ENCODE measurements at places on chromosomes 1 and 21.

- DNase-seq = no peak
Observed at GRCh38 chr1:226881515-226882185, 11.2 kb downstream of the PSEN2 start.

DNA sequence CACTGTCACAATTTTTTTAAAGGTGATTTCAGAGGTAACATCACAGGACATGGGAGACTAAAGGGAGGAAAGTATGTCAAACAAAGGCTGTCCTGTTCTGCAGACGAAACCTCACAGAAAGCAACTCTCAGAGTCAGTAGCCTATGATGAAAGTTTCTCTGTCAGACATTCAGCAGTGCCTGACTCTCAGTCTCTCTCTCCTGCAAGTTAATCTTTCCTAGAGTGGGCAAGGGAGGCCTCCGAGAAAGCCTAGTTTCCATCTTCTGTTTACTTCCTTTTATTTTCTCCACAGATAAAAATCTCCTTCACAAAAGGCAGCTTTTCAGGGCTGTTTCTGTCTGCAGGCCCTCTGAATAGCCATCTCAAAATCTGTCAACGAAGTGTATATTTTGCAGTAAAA lies 24.9 kb upstream of the FMO2 start:
- DNase-seq = no peak

GRCh38 chr1:60130703-60131102 lies 57.1 kb upstream of the C1orf87 start:
- no peak for DNase-seq

GRCh38 chr1:228021355-228022030 lies 14.7 kb downstream of the WNT3A start:
- no peak for DNase-seq

GRCh38 chr21:22585558-22585957 lies 1587.3 kb downstream of the NCAM2 start:
- no peak for DNase-seq

DNA sequence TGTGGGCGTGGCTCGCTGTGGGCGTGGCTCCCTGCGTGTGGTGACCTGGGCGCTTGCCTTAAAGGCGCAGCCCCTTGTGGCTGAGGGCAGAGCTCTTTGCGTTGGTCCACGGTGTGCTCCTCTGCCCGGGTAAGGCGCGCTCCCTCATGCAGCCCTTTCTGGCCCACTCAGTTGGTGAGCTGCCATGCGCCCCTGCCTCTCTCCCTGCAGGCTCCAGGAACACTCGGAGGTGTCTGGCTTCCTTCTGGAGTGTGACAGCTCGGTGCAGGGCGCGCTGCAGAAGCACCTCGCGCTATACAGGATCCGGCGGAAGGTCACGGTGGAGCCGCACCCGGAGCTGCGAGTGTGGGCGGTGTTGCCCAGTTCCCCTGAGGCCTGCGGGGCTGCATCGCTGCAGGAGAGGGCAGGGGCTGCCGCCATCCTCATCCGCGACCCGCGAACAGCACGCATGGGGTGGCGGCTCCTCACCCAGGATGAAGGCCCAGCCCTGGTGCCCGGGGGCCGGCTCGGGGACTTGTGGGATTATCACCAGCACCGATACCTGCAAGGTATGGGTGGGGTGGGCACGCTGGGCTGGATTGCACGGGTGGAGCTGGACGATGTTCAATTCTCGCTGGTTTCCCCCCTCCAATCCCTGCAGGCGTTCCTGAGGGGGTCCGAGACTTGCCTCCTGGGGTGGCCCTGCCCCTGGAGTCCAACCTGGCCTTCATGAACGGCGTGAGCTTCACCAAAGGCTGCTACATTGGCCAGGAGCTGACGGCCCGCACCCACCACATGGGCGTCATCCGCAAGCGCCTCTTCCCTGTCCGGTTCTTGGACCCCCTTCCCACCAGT lies 9.1 kb downstream of the IBA57 start:
- DNase-seq = no peak

- no peak for DNase-seq
Observed at GRCh38 chr1:67348586-67349252, 41.0 kb downstream of the IL12RB2 start.

DNA sequence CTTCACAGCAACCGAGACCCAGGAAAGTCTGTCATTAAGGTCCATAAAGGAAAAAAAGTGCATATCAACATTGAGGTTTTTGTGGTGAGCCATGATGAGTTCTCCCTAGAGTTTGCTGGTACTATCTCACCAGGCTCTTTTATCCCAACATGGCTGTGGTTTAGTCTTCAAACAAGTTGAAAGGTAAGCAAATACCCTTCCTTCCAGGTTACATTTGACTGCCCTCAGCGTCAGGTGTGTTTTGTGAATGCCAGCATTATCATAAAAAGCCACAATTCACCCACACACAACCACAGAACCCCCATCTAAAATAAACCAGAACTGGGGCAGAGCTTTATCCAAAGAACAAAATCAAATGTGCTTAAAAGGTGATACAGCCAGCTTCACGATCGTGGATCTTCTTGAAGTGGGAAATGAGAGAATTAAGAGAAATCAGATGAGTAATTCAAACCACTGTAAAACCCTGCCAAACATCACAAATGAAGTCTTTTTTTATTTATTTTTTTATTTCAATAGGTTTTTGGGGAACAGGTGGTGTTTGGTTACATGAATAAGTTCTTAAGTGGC lies 64.7 kb downstream of the SETD4 start:
- no peak for DNase-seq

- DNase-seq = no peak
Observed at GRCh38 chr1:234823191-234824176, 213.5 kb upstream of the IRF2BP2 start.

Measured in smooth muscle cell of the brain vasculature (primary cell).